Sigmoid colon (tissue), 7 donors: ENCODE measurements at places on chromosomes 7 and 10. TPM values are rescaled to one million over a fixed set of nuclear protein-coding genes. Genes with fewer than 3 reads are reported as not detected.

EBF3 gene
- 6.8 TPM for total RNA-seq

LRIT1 gene
- total RNA-seq = not detected

LMTK2 gene
- 16.8 TPM for total RNA-seq

HOXA11 gene
- 18.7 TPM for total RNA-seq

PRR15 gene
- 0.27 TPM for total RNA-seq

HPS1 gene
- 44.7 TPM for total RNA-seq

PTPRE gene
- 15.1 TPM for total RNA-seq

CALHM3 gene
- not detected for total RNA-seq
